ENCODE measurements at places on chromosomes 5 and 9.

- no peak for DNase-seq
These were observed 122.6 kb upstream of the IRX4 start for GRCh38 chr5:2005101-2006041.

- no peak for DNase-seq
These were observed 17.1 kb upstream of the IL6ST start for GRCh38 chr5:56011835-56012234.

- no peak for DNase-seq
These were observed 318.4 kb upstream of the RIOK2 start for GRCh38 chr5:97501286-97501964.

DNA sequence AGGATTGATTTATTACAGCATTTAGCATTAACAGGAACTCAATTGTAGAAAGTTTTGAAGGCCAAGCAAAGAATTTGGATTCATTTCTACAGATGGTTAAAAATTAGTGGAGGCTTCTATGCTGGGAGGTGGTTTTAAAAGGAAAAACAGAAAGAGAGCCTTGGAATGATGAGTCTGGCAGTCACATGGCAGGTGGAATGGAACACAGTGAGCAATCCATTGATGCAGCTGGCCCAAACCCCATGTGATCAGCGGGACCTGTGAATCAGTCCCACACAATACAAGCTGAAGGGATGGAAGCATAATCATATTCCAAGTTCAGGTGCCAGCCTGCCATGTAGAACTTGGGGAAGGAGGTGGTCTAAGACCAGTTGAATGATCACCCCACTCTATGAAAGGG lies 147.9 kb downstream of the PIP5K1B start:
- no peak for DNase-seq

GRCh38 chr5:170223906-170224305 lies 8.9 kb upstream of the C5orf58 start:
- DNase-seq = no peak

GRCh38 chr9:99385215-99385614 lies 163.1 kb downstream of the SEC61B start:
- DNase-seq = no peak

- DNase-seq = no peak
These were observed 18.2 kb downstream of the PPP2R2B start for GRCh38 chr5:146860213-146860893.

DNA sequence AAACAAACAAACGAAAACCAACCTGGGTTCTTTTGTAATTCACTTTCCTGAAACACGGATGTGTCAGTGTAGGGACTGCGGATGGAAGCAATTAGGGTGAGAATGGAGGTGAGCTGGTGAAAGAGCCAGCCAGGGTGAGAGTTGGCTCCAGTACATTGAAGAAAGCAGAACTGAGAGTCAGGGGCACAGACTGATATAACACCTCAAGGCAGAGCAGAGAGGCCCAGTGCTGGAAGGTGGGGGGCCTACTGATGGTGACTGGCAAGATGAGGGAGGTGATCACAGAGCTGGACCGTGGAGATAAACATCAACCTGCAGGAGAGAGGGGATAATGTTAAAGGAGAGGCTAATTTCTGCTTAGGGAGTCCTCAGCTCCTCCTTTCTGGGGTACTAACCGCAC lies 221.1 kb downstream of the MAN2A1 start:
- no peak for DNase-seq

DNA sequence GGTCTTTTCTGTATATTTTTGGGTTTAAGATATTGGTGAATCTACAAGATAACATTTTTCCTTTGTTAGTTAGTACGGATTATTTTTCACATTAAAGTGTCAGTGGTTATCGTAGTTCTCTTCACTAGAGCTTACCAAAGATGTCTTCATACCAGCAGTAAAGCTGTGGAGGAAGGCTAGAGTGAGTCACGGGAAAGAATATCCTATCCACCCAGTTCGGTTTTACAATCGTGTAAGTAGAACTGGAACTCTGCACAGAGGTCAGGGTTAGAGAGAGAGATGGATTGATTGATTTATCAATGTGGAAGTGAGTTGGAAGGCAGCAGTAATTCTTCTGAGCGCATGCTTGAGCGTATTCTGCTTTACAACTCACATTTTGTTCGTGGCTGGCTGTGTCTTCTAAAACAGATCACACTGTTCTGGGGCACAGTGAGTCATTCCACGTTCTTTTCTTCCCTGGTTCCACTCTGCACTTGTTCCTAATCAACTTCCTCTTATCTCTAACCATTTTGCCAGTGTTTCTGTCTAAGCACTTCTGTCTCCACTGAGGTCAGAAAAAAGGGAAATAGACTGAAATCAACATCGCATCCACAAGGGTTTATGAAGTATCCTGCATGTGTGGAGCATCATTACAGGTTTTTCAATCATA lies 86.5 kb upstream of the ARRDC3 start:
- no peak for DNase-seq

DNA sequence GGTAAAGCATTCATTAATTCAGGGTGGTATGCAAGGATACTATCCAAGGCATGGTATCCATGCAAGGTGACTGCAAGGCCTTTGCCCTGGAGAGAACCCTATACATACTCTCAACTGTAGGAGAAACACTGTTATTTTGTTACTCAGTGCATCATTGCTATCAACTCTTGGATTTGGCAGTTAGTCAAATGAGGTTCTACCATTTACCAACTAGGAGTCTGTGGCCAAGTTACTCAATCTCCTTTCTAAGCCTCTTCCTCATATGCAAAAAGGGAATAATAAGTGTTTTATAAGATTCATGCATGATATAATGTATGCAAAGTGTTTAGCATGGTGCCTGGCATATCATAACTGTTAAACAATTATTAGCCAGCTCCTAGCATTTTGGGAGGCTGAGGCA lies 4.0 kb downstream of the PCDHGC3 start:
- DNase-seq = no peak

GRCh38 chr5:95843733-95844223 lies 21.3 kb upstream of the GLRX start:
- no peak for DNase-seq
